Myocyte (in vitro differentiated cells): ENCODE measurements at places on chromosomes 13 and 19. TPM values are rescaled to one million over a fixed set of nuclear protein-coding genes. Genes with fewer than 3 reads are reported as not detected.

The THSD8 gene
- not detected in 2 replicates for total RNA-seq

The ERICH4 gene
- total RNA-seq, result not detected in 2 replicates

The REEP6 gene
- total RNA-seq, result 4.3 and 7.4 TPM in 2 replicates

GRCh38 chr19:56683116-56683515, 11.6 kb upstream of the ZNF835 start:
- no peak for DNase-seq

- DNase-seq, result no peak
Observed at GRCh38 chr19:30625947-30626625, 253.9 kb downstream of the ZNF536 start.

DNA sequence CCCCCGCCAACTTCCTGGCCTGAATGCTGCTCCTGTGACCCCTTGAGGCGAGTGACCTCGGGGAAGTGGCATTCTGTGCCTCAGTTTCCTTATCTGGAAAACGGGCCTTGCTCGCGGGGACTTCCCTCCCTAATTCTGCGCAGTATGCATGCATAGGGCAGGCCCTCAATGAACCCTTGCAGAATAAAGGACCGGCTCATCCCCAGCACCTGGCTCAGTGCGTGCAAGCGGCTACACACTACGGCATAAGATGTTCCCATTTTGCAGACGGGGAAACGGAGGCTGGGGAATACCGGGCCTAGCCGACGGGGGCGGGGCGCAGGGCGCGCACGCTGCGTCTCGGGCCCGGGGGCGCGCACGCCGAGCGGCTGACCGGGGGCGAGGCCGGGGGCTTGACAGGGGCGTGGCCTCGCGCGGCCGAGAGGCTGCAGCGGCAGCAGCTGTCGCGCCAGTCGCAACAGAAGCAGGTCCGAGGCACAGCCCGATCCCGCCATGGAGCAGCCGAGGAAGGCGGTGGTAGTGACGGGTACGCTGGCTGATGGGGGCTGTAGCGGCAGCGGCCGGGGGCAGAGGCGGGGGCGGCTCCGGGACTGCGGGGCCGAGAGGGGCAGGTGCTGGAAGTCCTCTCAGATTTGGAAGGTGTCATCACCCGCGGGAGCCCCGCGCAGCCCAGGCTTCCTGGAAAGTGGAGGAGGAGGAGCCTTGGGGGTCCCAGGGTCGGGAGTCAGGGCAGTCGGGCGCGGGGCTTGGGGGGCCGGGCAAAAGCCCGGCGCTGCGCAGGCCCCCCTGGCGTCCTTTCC, at the start of gene PGPEP1:
PGPEP1 (plus strand) TSS at position 409 of the 800 bp plus-strand sequence; CDS start at position 493, 84 bp downstream.
- DNase-seq, result peak; percentile 73

- DNase-seq, result no peak
Observed at GRCh38 chr13:28503182-28503967, 8.4 kb upstream of the FLT1 start.

- no peak for DNase-seq
Observed at GRCh38 chr19:17209126-17210036, 5.8 kb upstream of the USE1 start.

- no peak for DNase-seq
Observed at GRCh38 chr13:48532256-48532505, 699 bp downstream of the RCBTB2 start.

DNA sequence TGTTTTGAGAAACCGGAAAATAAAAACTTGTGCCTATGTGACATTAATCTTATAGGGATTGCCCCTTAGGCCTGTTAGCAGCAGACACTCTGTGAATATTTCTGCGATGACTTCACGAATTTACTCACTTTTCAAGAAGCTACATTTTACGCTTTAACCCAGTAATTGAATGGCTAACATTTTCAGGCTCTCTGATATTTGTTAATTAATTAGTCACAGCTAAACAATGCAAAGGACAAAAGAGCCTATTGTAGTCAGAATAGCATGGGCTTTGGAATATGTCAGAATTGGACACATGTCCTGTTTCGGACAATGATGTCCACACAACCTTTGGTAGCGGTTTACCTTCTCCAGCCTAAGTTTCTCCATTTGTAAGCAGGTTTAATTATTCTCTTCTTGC, 506.6 kb downstream of the EFNB2 start:
- no peak for DNase-seq

- DNase-seq, result no peak
Observed at GRCh38 chr19:16142032-16142580, 1.4 kb upstream of the HSH2D start.

DNA sequence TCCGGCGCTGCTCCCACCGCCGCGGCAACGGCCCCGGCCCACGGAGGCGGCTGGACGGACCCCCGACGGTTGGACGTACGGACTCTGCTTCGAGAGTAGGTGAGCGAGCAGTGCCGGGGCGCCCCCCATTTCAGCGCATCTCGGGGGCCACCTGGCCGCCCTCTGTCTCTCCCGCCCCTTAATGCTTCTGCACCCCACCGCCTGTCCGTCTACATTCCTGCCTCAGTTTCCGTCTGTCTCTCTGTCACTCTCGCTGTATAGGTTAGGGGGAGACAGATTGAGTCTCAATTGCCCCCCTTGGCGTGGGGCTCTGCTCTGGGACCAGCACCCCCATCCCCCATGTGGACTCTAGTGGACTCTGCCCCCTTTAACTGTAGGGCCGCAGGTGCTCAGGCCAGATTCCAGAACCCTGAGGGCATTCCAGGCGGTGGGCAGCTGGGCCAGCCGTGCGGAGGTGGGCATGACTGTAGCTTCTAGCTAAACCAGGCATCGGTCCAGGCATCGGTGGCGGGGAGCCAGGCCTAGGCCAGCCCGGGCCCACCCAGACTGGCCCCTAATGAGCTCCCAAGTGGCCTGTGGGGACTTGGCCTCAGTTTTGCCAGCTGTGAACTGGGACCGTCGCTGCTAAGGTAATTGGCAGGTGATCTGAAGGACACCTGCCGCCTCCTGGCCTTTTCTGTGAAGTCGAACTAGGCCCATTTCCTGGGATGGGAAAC, 373 bp downstream of the TNFAIP8L1 start:
- DNase-seq, result peak; percentile 35

DNA sequence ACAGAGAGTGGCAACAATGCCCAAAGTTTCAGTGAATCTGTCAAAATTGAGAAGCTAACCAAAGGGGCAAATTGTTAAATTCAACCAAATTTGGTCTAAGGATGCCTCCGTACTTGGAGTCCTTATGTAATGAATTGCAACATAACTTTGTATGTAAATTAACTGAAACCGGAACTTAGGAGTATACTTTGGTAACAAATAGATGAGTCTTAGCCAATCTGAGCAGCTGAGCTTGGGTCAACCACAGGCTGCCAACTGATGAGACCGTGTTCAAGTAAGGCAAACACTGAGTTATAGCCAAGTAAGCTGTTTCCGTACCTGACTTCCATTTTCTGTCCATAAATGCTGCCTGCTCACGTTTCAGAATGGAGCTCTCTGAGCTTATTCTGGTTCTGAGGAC, 5.3 kb downstream of the VWA8 start:
- peak; percentile 14 for DNase-seq

DNA sequence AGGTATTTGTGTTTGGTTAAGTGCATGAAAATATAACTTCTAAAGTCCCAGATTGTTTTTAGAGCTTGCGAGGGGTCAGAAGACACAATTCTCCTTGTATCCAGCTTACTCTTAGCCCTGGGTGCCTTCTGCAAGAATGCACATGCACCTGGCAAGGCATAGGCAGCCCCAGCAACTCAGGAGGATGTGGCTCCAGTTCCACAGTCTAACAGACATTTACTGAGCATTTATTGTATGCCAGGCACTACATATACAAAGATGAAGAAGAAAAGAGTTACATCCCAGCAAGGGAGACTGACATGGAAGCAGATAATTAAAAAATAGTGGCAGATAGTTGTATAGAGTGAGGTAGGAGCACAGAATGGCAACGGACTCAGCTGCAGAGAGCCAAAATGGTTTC, 101.1 kb upstream of the FRY start:
- DNase-seq, result no peak
